NCI-H345 (cell line): ENCODE measurements at places on chromosomes 3 and 15.

- DNase-seq, result peak; percentile 83
Observed at GRCh38 chr3:29486096-29486495, 205.2 kb downstream of the RBMS3 start.

DNA sequence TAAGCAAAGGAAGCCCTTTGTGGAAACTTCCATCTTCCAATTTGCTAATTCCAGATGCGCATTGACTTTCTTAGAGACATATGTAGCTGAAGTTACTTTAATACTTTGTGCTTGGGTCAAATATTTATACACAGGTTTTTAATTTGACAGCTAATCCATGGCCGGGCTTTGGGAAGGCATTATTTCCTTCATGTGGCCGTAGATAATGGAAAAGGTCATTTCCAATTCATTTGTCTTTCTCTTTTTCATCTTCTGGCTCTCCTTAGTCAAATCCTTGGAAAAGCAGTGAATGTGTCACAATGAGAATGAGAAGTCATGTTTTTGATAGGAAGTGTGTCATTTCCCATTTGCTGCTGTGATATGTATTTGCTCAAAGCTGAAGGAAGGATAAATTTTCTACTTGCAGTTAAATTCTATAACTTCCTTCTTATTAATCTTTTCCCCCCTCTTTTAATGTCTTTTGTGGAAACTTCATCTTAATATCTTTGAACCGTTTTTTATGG is 323.3 kb downstream of the CLSTN2 start:
- DNase-seq, result no peak

DNA sequence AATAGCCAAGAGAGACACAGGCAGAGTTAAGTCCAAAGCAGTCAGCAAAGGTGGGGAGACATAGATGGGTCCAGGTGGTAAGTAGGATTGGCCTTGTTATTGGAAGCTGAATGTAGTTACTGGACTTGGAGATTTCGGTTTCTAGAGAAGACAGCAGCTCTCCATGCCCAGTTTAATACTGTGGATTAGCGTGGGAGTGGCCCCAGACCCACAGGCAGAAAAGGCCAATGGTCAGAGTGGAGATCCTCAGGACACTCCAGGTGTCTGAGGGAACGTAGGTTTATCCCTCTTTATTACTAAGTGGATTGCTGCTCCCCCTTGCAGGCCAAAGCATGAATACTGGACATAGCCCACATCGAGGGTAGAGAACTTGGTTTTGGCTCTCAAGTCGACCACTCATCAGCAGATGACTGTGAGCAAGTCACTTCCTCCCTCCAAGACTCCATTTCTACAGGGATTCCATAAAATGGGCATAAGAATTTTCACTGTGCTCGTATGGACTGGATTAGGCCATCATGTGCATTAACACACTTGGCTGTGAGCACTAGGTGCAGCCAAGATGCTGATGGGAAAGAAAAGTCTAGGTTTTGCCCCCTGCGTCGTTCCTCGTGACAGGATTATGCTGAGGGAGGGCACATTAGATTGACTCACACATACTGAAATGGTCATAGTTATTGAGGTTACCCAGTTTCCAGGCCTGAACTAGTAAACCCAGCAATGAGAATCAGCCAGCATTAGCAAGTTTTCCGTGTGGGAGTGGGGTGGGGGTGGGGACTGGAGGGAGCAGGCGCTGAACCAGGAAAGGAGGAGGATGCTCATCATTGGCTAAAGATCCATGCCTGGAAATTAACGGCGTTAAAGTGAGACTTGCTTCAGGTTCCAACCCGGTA is 225.2 kb upstream of the TPRG1 start:
- DNase-seq, result no peak

- no peak for DNase-seq
Observed at GRCh38 chr3:148206446-148206845, 491.3 kb upstream of the AGTR1 start.

- no peak for DNase-seq
Observed at GRCh38 chr15:25763331-25763751, 99.8 kb downstream of the ATP10A start.

DNA sequence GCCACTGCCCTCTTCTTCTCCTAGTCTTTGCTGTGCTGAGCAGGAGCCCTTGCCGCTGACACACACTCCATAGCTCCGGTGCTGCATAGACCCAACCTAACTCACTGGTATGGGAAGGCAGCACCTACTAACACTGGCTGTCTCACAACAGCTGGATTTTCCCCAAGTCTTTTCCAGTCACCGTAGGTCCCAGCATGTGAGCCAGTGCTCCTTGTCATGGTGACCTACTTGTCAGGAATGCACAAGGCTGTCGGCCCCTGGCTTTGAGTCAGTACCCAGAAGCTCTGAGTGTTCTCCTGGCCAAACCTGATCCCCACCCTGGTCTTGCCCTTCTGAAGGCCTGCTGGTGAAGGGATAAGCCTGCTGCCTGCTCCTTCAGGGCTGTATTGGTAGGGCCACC is 25.7 kb downstream of the AMOTL2 start:
- no peak for DNase-seq

- DNase-seq, result no peak
Observed at GRCh38 chr15:84949043-84949442, 32.6 kb upstream of the PDE8A start.

- no peak for DNase-seq
Observed at GRCh38 chr3:99659951-99660350, 21.6 kb downstream of the COL8A1 start.

DNA sequence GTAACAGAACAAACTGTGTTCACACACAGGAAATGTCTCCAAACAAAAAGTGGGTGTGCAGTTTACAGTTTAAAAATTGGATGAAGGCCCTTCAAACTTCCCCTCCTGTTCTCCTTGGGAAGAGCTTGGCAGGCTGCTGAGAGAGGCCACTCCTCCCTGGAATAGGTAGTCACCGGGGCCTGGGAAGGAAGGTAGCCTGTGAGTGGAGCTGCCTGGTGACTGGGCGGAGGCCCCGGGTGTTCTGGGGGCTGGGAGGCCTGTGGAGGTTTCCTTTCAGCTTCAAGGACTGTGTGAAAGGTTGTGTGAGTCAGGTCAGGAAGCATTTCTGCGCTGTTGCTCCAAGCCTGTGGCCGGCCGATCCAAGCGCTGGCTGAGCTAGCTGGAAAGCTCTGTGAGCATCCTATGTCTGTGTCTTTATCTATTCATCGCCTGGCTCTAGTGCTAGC is 14.1 kb downstream of the SLCO3A1 start:
- DNase-seq, result no peak

DNA sequence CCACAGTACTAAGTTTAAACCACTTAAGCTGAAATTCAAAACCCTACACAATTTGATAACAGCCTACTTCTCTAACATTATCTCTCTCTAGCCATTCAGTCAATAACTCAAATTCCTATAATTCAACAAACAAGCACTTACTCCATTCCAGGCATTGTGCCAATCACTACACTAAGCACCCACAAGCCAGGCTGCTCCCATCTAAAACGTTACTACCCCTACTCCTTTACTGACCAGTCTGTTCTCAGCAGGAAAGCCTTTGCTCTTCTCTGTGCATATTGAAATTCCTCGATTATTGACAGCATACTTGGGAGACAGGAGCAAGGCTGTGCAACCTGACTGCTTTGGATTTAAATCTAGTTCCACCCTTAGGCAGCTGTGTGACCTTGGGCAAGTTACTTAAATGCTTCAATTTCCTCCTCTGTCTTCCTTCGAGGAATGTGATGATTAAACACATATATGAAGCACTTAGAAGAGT is 177.2 kb upstream of the THBS1 start:
- DNase-seq, result peak; percentile 67

GRCh38 chr15:78045189-78045588 is 32.3 kb downstream of the TBC1D2B start:
- no peak for DNase-seq
